ENCODE measurements at places on chromosomes 5 and 9.

DNA sequence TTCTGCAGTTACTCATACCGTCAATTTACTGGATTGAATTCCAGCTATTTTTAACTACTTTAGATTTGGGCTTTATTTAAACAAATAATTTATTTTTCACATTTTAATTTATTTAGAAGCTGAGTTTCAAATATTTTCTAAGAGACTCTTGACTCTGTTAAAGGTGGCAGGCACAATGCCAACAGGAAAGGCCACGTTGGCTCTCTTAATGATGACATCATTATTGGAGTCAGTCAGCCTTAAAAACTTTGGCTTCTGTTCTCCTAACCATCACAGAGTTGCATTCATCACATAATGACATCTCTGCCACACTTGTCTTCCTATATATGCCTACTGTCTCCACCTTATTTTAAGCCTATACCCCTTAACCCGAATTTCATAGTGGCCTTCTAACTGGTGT is 172.3 kb upstream of the PLPPR1 start:
- DNase-seq = no peak

DNA sequence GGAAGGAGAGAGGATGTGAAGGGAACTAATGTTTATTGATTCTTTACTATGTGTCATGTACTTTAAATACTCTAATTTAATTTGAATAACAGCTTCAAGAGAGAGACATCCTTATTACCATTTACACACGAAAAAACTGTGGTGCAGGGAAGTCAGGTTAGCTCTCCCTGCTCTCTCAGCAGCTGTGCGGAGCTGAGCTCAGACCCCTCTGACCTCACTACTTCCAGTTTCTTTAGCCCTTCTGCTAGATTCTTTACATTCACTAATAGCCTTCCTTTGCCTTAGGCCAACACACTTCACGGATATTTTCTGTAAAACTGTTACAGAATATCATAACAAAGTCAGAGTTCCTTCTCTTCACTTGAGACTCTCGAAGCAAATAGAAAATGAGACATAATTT is 131.3 kb upstream of the ARRDC3 start:
- no peak for DNase-seq

DNA sequence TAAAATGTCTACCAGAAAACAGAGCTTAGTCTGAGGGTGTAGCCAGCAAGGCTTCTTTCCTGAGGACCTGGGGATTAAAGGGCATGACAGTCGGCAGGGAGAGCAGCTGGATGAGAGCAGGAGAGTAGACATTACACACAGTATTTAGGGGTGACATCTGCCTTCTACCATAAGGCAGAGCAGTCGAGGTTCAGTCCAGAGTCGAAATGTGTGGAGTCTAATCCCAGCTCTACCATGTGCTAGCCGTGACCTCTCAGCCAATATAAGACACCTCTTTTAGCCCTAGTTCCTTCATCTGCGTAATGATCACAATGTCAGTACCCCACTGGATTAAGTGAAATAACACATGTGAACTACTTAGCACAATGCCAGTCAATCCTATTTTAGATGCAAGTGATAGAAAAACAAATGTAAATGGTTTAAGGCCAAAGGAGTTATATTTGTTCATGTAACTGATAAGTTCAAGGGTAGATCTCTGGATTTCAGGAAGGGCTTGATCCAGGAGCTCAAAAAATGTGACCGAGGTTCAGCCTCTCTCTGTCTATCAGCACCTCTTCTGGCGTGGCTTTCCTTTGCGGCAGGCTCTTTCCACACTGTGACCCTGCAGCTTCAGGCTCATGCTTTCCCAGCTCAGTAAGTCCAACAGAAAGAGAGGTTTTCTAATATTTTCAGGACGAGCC is 16.2 kb upstream of the CPLX2 start:
- no peak for DNase-seq

DNA sequence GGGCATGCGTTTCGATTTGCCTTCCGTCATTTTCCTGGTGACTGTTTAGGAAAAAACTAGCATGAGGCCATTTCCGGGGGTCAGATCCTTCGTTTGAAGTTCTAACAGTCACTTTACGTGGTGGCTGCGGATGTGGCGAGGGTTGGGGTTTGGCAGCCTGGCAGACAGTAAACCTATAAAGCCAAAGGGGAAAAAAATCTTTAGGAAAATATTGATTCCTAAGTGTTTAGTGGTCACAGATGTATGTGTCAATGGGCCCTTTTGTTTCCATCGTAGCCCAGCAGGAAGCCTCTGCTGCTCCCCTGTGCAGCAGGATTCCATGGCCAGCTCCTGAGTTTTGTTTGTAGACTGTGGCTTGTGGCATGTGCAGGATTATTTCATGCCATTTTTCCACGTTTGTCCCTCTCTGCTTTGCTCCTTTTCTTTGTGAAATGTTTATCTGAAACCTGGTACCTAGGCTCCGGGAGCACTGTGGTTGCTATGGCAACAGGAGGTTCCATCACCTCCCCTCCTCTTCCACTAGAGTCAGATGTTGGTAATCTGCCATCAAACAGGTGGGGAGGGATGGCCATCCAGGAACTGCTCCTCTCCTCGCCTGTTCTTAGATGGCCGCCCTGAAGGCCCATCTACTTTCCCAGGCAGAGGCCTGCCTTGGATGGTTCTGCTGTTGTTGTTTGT is 202.3 kb downstream of the AOPEP start:
- no peak for DNase-seq

DNA sequence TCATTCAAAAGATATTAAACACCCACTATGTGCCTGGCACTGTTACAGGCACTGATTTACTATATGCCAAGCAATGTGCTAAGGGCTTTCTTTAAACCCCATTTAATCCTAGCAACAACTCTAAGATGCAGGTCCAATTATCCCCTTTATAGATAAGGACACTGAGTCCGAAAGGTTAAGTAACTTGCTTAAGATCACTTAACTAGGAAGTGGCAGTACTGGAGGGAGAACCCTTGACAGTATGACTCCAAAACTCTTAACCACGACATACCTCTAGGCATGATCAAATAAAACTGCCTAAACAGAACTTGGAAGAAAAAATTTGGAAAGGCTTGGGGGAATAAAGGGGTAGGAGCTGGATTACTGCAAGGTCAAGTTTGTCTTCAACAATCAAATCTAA is 1.7 kb downstream of the RAB14 start:
- no peak for DNase-seq

- no peak for DNase-seq
Measured at GRCh38 chr9:126471084-126471624, 142.6 kb upstream of the LMX1B start.

DNA sequence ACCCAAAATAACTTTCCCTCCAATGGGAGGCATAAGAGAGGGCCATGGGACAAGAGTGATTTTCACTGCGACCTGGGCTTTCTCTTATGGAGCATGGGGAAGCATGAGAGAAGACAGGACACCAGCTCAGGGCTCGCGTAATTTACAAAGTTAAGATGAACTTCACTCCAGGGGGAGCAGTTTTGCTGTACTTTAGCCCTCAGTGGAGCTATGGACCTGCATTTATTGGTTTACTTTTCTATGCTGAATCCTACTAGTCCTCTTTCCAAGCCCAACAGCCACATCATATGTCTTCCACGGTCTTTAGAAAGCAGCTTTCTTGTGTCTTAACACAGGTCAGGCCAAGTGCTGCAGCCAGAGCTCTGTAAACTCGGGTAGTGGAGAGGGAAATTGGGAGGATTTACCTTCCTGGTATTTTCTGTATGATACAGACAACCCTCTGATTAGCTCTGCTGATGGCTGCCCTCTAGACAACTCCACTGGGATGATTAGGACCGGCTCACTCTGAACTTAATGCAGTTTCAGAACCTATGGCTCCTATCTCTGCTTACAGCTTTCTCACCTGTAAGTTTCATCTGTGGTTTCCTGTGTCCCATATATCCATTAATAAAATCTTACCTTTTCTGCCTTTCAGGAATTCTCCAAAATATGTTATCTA is 581.0 kb upstream of the RORB start:
- DNase-seq = no peak

- no peak for DNase-seq
Measured at GRCh38 chr9:21965401-21965951, 28.7 kb downstream of the CDKN2A start.

GRCh38 chr5:78659114-78659513 is 10.5 kb upstream of the LHFPL2 start:
- DNase-seq = no peak

DNA sequence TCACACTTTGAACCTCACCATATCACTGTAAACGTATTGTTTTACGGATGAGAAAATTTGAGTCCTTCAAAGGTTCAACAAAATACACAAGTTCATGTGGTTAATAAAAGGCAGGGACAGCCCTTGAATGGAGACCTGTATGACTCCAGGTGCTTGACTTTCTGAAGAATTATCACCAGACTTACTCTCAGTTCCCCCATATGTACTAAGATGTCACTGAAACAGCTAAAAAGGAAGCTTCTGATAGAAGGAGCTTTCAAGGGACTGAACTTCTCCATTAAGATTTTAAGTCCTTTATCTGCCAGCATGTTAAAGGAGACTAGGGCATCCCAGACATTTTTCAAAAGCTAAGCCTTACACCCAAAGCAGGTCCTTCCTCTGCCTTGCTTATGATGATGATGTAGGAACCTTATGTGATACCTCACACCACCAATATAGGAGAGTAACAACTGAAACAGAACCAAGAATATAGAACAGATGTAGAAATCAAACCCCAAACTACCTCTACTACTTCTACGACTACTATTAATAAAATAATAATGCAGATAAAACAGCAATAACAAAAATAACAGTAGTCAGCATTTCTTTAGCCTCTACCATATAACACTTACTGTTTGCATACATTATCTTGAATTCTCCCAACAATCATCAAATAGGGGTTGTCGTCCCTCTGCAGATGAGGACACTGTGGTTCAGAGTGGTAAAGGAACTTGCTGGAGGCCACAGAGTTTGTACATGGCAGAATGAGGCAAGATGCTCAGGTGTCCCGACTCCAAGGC is 273.9 kb downstream of the ELAVL2 start:
- no peak for DNase-seq

DNA sequence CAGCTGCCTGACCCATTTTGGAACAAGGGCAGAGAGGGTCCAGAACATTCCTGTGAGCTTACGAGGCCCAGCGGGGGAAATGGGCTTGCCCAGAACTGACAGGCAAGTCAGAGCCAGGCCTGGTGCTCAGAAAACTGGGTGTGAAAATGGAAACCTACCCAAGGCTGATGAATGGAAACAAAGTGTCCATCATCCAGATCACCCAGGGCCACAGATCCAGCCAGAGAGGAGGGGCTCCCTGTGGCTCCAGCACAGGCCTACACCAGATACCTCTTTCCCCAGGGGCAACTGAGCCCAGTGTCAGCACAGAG is 3.1 kb downstream of the CLTB start:
- DNase-seq = no peak

DNA sequence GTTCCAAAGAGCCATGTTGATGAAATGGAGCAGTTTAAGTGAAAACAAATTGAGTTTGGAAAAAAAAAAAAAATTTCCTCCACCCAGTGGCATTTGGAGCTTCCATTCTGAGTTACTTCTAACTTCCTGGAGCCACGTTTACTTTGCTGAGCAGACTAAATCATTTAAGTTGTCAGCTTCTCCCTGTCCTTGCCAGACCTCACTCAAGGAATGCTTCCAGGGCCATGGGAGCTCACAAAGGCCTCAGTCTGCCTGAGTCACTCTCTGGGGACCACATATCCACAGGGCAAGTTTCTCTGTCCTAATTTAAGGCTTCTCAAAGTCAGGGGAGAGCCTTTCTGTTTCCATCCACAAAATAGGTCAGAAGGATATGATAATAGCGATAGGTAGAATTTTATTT is 210.3 kb upstream of the TNC start:
- DNase-seq = no peak

GRCh38 chr9:5949103-5949699 is 58.5 kb downstream of the MLANA start:
- no peak for DNase-seq

DNA sequence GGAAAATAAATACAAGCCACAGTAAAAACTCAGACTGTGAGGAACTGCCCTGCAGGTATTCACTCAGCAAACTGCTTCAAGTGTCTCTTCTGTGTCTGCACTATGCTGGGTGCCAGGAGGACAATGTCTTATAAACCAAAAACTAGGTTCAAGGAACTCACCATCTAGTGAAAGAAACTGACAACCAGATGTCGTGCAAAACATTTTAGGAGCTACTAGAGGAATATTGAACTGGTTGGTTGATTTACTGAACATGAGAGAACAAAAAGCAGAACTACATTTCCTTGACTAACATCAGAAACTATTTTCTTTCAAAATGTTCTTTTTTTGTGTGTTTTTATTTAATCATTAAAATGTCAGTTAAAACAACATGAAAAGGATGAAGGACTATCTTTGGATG is 35.2 kb downstream of the ZNF366 start:
- DNase-seq = no peak

GRCh38 chr5:173758676-173759075 is 129.5 kb upstream of the CPEB4 start:
- no peak for DNase-seq

DNA sequence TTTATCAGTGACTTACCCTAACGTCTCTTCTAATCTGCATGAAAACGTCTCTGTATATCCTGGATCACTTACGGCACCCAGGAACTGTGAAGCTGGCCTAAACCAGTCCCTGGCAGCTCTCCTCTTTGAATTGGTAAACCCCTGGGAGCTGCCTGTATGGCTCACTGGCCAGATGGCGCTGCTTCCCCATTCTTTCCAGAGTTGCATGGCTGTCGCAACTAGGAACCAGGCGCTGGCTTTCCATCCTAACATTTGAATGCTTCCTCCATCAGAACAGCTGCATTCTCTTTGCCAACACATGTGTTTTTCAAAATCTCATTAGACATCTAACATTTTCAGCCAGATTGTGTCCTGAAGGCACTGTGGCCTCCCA is 8.0 kb upstream of the PCA3 start:
- DNase-seq = no peak

- DNase-seq = no peak
Measured at GRCh38 chr9:79222483-79222882, 349.3 kb upstream of the TLE4 start.

- DNase-seq = no peak
Measured at GRCh38 chr5:141879941-141880738, 1.9 kb upstream of the PCDH1 start.

- no peak for DNase-seq
Measured at GRCh38 chr9:16413509-16414016, 456.9 kb downstream of the BNC2 start.

DNA sequence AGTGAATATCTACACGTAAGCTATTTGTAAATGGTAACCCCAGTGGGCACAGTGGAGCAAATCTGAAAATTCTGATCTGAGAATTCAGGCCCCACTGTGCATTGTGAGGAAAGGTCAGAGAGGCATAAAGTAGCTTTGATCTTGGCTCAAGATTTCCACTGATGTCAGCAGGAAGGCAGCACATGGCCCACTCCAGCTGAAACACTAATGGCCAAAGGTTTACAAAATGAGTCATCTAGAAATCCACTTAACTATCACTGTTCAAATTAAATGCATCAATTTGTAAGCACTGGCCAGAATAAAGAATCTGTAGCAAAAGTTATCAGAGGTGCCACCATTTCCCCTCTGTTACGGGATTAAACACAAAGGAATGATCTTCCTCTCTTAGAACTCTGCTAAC is 191.6 kb downstream of the C9orf152 start:
- no peak for DNase-seq

- DNase-seq = no peak
Measured at GRCh38 chr5:138488481-138488945, 23.2 kb downstream of the EGR1 start.

- DNase-seq = no peak
Measured at GRCh38 chr9:132849185-132849706, 28.8 kb downstream of the AK8 start.
